Stomach (tissue), 19 donors: ENCODE measurements at places on chromosomes 1 and 21.

- DNase-seq: no peak
Measured at GRCh38 chr1:153624965-153625611, 2.2 kb downstream of the S100A13 start.

GRCh38 chr1:110174961-110175360 is 24.7 kb downstream of the SLC6A17 start:
- no peak for DNase-seq

DNA sequence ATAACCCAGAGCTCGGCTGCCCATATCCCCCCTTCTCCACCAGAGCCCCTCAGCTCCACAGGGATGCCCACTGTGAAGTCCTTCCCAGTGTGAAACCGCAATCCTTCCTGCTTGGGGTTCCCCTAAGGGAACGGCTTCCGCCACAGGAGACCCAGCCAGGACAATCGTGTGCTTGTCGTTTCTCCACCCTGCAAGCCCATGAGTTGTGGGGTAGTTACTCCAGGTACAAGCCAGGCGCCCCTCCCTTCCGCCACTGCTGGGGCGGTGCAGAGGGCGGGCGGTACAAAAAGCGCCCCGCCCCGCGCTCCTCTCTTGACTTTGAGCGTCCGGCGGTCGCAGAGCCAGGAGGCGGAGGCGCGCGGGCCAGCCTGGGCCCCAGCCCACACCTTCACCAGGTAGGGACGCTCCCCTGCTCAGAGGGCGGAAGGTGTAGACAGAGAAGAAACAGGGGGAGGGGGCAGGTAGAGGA is at the start of gene TINAGL1:
Gene TINAGL1 (plus strand): TSS at position 315 of the 469 bp plus-strand sequence. CDS start 634 bp downstream, outside the sequence.
- peak; percentile 91 for DNase-seq

GRCh38 chr21:31744182-31744800 is 12.4 kb upstream of the SCAF4 start:
- no peak for DNase-seq

- DNase-seq: no peak
Measured at GRCh38 chr1:245434280-245434679, 279.5 kb downstream of the KIF26B start.

DNA sequence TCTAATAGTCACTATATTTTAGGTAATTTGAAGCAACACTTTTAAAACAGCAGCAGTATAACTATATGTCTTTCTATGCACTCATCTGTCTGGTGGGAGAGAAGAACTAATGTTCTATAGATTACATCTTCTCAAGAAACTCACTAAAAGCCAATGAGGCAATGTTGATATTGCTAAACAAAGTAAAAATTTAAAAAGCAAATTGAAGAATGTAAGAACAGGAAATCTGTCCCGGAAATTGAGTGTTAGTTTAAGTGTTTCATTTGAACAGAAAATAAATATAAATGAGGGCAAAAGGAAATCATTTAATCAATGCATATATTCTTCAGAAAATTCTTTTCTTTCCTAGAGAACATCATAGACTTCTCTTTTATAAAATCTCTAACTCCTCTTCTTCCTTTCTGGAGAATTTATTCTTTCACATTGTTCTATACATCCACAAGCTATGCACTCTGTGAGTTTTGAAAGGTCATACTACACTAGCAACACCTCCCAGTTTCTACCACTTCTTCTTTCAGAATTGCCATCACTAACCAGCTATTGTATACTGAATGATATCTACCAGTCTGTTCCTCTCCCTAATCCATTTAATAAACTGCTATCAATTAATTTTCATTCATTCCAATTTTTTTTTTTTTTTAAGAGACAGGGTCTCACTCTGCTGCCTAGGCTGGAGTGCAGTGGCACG is 153.0 kb downstream of the USH2A start:
- no peak for DNase-seq

DNA sequence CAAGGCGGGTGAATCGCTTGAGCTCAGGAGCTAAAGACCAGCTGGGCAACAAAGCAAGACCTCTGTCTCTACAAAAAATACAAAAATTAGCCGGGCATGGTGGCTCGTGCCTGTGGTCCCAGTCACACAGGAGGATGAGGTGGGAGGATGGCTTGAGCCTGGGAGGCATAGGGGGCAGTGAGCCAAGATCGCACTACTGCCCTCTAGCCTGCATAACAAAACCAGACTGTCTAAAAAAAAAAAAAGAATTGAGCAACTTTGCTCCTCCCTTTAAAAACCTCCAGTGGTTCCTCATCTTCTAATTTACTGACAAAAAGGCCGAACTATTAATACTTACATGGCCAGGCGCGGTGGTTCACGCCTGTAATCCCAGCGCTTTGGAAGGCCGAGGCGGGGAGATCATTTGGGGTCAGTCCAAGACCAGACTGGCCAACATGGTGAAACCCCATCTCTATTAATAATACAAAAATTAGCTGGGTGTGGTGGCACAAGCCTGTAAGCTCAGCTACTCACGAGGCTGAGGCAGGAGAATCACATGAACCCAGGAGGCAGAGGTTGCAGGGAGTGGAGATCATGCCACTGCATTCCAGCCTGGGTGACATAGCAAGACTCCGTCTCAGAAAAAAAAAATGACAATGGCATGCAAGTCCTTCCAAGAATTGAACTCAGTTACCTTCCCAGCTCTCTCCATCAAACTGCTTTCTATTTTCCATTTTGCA is 4.4 kb downstream of the ACBD3 start:
- peak; percentile 62 for DNase-seq

DNA sequence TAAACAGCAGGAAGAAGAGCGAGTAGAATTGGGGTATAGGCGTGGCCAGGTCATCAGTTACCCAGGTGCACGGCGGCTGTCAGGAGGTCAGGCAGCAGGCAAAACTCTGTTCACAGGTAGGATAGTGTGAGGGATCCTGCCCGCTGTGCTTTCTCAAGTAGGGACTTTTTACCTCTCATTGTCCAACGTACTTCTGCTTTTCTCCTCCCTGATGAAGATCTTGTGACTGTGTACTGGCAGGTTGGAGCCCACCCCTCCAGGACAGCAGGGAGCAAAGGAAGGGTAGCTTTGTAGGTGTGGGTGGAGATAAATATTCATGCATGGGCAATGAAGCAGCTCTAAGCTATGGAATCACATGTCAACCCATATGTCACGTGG is 373.5 kb downstream of the KIF26B start:
- DNase-seq: no peak
